ENCODE measurements at places on chromosomes 3 and 15.

- no peak for DNase-seq
These were observed 238.1 kb downstream of the LPP start for GRCh38 chr3:188392076-188392475.

GRCh38 chr15:41928100-41928499 lies 34.2 kb upstream of the SPTBN5 start:
- peak; percentile 78 for DNase-seq

- DNase-seq: no peak
These were observed 272.1 kb upstream of the ALCAM start for GRCh38 chr3:105094588-105094987.

GRCh38 chr3:122944671-122945161 lies 82.8 kb downstream of the SEMA5B start:
- peak; percentile 13 for DNase-seq

GRCh38 chr3:4474683-4475490 lies 7.8 kb upstream of the SUMF1 start:
- DNase-seq: no peak

GRCh38 chr3:188283347-188283746 lies 129.4 kb downstream of the LPP start:
- no peak for DNase-seq

- no peak for DNase-seq
These were observed 50.2 kb downstream of the GABRB3 start for GRCh38 chr15:26722621-26723160.

GRCh38 chr3:111326144-111326995 lies 215.6 kb upstream of the CD96 start:
- DNase-seq: no peak

- DNase-seq: no peak
These were observed 401.4 kb downstream of the TBL1XR1 start for GRCh38 chr3:176795891-176796290.

GRCh38 chr3:113560831-113561623 lies 28.7 kb downstream of the SIDT1 start:
- DNase-seq: no peak

GRCh38 chr3:48476426-48477053 lies 27.4 kb downstream of the SHISA5 start:
- no peak for DNase-seq
